ENCODE measurements at places on chromosomes 7 and 10. TPM values are rescaled to one million over a fixed set of nuclear protein-coding genes. Genes with fewer than 3 reads are reported as not detected.

ARMH3 gene
- total RNA-seq, result 6.3 TPM

CYP26C1 gene
- total RNA-seq, result under 0.01 TPM

- DNase-seq, result peak; percentile 53
Observed at GRCh38 chr10:93554760-93555432, 11.6 kb upstream of the FFAR4 start.

GRCh38 chr10:49083261-49083660, 32.1 kb downstream of the VSTM4 start:
- DNase-seq, result no peak

DNA sequence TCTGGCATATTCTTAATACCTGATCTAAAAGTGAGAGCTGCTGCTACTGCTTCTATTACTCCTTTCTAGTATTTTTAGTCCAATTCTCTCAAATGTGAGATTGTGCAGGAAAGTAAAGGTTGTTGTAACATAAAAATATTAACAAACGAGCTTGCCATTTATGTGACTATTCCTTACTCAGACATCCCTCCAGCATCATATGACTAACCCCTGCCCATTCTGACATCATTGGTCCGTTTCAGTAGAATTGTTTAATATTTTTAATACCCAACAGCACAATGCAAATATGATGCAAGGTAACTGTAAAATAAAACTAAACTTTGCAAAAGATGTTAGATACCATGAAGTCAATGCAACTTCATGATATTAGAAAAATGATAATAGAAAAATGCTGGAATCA, 83.6 kb downstream of the CFAP58 start:
- peak; percentile 39 for DNase-seq

GRCh38 chr10:95308389-95309302, 17.8 kb upstream of the PDLIM1 start:
- DNase-seq, result peak; percentile 96

DNA sequence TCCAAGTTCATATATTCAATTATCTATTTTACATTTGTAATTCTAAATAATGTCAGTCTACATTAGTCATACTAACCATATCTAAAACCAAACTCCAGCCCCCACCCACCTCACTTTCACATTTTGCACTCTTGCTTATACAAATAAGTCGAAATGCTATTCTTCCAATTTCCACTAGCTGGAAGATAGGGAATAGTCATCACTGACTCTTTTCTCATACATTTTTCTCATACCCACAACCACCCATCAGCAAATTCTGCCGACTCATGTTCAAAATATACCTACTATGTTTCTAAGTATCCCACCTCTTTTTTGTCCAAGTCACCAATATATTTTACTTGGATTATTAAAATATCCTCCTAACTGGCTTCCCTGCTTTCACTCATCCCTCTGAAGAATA, 93.2 kb upstream of the DGKB start:
- DNase-seq, result no peak
